ENCODE measurements at places on chromosomes 1 and 21. TPM values are rescaled to one million over a fixed set of nuclear protein-coding genes. Genes with fewer than 3 reads are reported as not detected.

ZNF648 gene
- not detected for total RNA-seq

ALX3 gene
- not detected for total RNA-seq

FCMR gene
- total RNA-seq = not detected

ID3 gene
- 51.8 TPM for total RNA-seq

SPRR2E gene
- total RNA-seq = not detected

DNASE2B gene
- total RNA-seq = not detected

PLEKHA6 gene
- 5.1 TPM for total RNA-seq

HAO2 gene
- total RNA-seq = not detected

S100A13 gene
- total RNA-seq = 296 TPM

ASCL5 gene
- total RNA-seq = not detected

HENMT1 gene
- total RNA-seq = 4.1 TPM

EVA1C gene
- 17.8 TPM for total RNA-seq

LRRC3 gene
- 0.45 TPM for total RNA-seq

C1orf210 gene
- not detected for total RNA-seq

ANGPTL1 gene
- total RNA-seq = 6.6 TPM

LCE1A gene
- total RNA-seq = not detected

KIAA0040 gene
- 0.99 TPM for total RNA-seq

UTP25 gene
- 11.2 TPM for total RNA-seq

TMEM52 gene
- total RNA-seq = not detected

VSIG8 gene
- not detected for total RNA-seq

GRHL3 gene
- total RNA-seq = not detected

SLAMF9 gene
- not detected for total RNA-seq
